Activated T-helper 17 cell treated with anti-CD3 and anti-CD28 coated beads, Interleukin-2, amount 50 U/mL, for 72 hours (primary cell): ENCODE measurements at places on chromosomes 13 and 19.
A peak's percentile ranks its signal among the peaks of the same experiment; 100 is the strongest.

DNA sequence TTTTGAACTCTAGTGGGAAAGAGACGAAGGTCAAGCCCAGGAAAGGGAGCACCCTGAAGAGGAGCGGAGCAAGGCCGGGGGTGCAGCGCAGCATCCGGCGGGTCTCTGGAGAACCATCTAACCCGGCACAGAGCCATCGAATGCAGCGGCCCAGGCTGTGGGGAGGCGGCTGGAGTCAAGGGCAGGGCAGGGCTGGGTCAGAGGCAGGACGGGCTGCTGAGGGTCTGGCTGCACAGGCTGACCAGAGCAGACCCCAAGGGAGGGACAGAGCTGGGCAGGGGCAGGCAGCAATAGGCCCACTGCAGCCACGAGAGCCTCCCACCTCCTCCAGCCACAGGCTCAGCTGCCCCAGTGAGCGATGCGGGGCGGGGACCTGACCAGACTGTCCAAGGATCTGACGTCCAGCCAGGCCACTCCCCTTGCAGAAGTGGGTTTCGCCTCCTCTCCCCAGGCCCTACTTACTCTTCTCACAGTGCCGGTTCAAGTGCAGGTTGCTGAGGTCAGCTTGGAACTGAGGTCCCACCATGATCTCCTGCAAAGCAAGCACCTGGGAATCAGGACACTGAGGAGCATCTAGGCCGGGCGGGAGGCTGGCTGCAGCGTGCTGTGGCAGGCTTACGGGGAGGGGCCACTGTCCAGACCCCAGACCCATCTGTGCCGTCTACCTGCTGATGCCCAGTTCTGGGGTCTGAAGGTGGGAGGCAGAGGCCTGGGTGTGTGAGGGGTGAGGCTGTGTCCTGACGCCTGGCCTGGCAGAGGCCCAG lies 19.2 kb downstream of the MIER2 start:
- H3K27me3 ChIP-seq = no peaks in the 10 kb centered on the region
- H3K4me3 ChIP-seq = no peak overlapping the region
- H3K36me3 ChIP-seq = peaks cover 56% of the 10 kb centered on the region
- no peak overlapping the region for H3K27ac ChIP-seq

DNA sequence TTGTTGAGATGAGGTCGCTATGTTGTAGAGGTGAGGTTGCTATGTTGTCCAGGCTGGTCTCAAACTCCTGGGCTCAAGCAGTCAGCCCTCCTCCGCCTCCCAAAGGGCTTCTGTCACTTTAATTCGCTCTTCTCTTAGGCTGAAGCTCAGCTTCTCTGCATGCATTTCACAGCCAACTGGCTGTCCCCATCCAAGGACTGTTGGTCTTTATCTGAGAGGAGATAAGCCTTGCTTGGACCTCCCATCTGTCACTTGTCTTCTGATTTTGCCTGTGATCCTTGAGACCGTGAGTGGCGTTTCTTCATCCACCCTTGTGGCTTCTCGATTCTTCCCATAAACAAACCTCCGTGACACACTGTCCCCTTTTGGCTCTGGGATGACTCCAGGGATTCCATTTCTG lies 24.4 kb downstream of the CERS1 start:
- ATAC-seq = no peak
- H3K36me3 ChIP-seq = peaks cover 25% of the 10 kb centered on the region
- no peaks in the 10 kb centered on the region for H3K4me1 ChIP-seq
- no peaks in the 10 kb centered on the region for H3K27me3 ChIP-seq
- no peak overlapping the region for H3K4me3 ChIP-seq

GRCh38 chr19:22783651-22784410 lies at the start of gene ZNF99:
TSS of gene ZNF99 (minus strand) at chr19:22784151. CDS start at chr19:22784016, 135 bp downstream.
- ATAC-seq = peak; percentile 43
- no peak within 1 kb of the TSS for H3K27ac ChIP-seq
- peaks cover 4% of the 10 kb centered on the region for H3K27me3 ChIP-seq
- H3K36me3 ChIP-seq = no peaks in the 10 kb centered on the region
- H3K4me1 ChIP-seq = no peaks in the 10 kb centered on the region
- no peak within 1 kb of the TSS for H3K4me3 ChIP-seq

- no peak for ATAC-seq
- no peaks in the 10 kb centered on the region for H3K4me1 ChIP-seq
- no peak overlapping the region for H3K4me3 ChIP-seq
- H3K36me3 ChIP-seq = no peaks in the 10 kb centered on the region
- no peaks in the 10 kb centered on the region for H3K27me3 ChIP-seq
These were observed 556.3 kb upstream of the ARGLU1 start for GRCh38 chr13:107124129-107124718.

GRCh38 chr13:42832341-42833096 lies 51.1 kb downstream of the FAM216B start:
- H3K36me3 ChIP-seq = no peaks in the 10 kb centered on the region
- no peak overlapping the region for H3K4me3 ChIP-seq
- H3K4me1 ChIP-seq = peaks cover 6% of the 10 kb centered on the region
- peaks cover 17% of the 10 kb centered on the region for H3K27me3 ChIP-seq

GRCh38 chr13:42906257-42906656 lies 85.8 kb downstream of the EPSTI1 start:
- no peak overlapping the region for H3K27ac ChIP-seq
- ATAC-seq = no peak
- peaks cover 83% of the 10 kb centered on the region for H3K36me3 ChIP-seq
- no peak overlapping the region for H3K4me3 ChIP-seq
- H3K27me3 ChIP-seq = no peaks in the 10 kb centered on the region
- no peaks in the 10 kb centered on the region for H3K4me1 ChIP-seq

DNA sequence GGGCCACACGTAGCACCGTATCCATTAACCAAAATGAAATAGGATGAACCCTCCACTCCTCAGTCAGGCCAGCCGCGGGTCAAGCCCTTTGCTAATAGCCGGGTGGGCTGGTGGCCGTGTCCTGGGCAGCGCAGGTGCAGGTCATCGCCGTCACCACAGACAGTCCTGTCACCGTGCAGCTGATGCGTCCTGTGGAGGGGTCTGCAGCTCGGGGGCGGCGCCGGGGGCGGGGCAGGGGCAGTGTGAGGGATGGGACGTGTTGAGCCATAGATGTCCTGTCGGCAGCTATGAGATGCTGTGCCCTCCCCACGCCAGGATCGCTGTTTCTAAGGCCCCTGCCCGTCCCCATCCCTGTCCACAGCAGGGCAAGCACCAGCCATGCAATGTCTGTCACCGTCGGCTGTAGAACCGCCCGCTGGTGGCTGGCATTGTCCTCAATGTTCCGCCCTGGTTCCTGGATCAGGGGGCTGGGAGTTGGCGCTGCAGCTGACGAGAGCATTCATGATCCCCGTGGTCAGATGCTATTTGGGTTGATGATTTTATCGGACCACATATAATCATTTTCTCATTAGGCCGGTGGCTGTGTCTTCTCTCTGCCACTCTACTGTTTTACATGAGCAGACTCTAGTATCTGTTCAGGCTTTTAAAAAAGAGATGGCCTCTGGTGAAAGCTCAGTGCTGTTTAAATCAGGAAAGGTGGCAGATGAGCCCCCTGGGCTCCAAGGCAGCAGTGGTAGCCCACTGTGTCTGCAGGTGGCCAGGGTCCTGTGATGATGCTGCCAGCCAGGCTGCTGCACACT lies 126.1 kb downstream of the KDM4B start:
- H3K4me1 ChIP-seq = no peaks in the 10 kb centered on the region
- H3K27me3 ChIP-seq = no peaks in the 10 kb centered on the region
- ATAC-seq = no peak
- no peak overlapping the region for H3K27ac ChIP-seq

- no peak overlapping the region for H3K27ac ChIP-seq
- ATAC-seq = no peak
- H3K4me1 ChIP-seq = peaks cover 12% of the 10 kb centered on the region
These were observed 3.5 kb upstream of the UBAC2 start for GRCh38 chr13:99197117-99197651.

GRCh38 chr13:112058941-112059340 lies 8.0 kb upstream of the SOX1 start:
- no peak overlapping the region for H3K4me3 ChIP-seq
- H3K36me3 ChIP-seq = peaks cover 13% of the 10 kb centered on the region
- peaks cover 48% of the 10 kb centered on the region for H3K27me3 ChIP-seq
- H3K4me1 ChIP-seq = no peaks in the 10 kb centered on the region
- ATAC-seq = no peak

DNA sequence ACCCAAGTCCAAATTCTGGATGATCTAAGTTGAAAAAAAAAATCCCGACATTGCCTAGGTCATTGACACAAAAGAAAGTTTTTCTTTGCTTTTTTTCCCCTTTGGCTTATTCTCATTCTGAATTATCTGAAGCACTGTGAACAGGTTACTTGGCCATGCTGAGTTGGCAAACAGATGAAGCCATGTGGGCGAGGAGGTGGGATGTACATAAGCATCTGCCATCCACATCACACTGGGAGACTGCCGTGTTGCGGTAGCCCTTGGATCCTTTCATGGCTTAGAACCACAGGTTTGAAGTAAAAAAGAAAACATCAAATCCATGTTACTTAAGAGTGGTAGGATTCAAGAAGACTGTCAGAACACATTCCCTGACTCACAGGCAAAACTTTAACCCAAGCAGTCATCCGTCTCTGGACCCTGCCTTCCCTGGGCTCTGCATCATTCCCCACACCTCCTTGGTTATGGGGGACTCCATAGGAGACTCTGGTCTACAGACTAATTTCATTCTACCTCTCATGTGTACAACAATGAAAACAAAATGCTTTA lies 242.5 kb upstream of the SERP2 start:
- H3K27ac ChIP-seq = no peak overlapping the region
- H3K4me1 ChIP-seq = no peaks in the 10 kb centered on the region
- no peak overlapping the region for H3K4me3 ChIP-seq
- ATAC-seq = no peak

DNA sequence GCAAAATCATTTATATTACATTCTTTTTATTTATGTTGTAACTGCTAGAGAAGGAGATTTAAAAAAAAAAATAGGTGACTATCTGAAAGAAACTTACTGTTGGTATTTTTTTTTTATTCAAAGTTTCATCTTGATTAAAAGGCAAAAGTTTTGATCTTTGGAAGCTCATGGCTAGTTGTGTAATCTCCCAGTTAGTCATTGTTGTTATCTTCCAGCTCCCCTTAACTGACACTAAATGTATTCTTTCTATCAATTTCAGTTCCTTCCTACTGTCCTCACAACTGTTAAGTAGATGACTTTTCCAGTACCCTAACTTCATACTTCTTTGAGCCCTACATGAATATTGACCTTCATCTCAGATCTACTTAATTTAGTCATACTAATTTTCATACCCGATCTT lies 71.1 kb downstream of the PIBF1 start:
- peaks cover 68% of the 10 kb centered on the region for H3K36me3 ChIP-seq
- no peaks in the 10 kb centered on the region for H3K4me1 ChIP-seq
- H3K4me3 ChIP-seq = no peak overlapping the region

GRCh38 chr19:1259206-1259875 lies 9.8 kb upstream of the CIRBP start:
- peaks cover 9% of the 10 kb centered on the region for H3K4me1 ChIP-seq
- peak; percentile 50 for ATAC-seq
- H3K4me3 ChIP-seq = peak overlapping the region; percentile 93
- peaks cover 62% of the 10 kb centered on the region for H3K36me3 ChIP-seq
- no peaks in the 10 kb centered on the region for H3K27me3 ChIP-seq

- no peak for ATAC-seq
- H3K4me3 ChIP-seq = no peak overlapping the region
- H3K27me3 ChIP-seq = peaks cover 17% of the 10 kb centered on the region
- peaks cover 7% of the 10 kb centered on the region for H3K4me1 ChIP-seq
- H3K27ac ChIP-seq = no peak overlapping the region
These were observed 27.7 kb upstream of the ARGLU1 start for GRCh38 chr13:106595625-106596024.

- peaks cover 21% of the 10 kb centered on the region for H3K4me1 ChIP-seq
- no peak for ATAC-seq
- peaks cover 38% of the 10 kb centered on the region for H3K36me3 ChIP-seq
- H3K4me3 ChIP-seq = no peak overlapping the region
These were observed 13.1 kb downstream of the AP2A1 start for GRCh38 chr19:49779731-49780555.

DNA sequence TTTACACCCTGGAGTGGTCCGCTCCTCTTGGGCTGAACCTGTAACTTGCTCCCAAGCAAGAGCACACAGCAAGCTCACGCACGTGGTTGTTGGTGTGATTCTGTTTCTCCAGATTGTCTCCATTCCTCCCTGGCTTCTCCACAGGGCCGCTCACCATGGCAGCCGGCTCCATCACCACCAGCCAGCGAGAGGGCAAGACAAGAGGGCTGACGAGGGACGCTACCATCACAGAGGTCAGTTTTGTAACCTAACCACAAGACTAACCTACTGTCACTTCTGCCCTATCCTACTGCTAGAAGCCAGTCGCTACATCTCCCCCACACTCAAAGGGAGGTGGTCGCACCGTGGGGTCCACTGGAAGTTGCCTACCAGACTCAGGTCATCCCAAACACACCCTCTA lies 4.6 kb upstream of the GP6 start:
- peak overlapping the region; percentile 78 for H3K4me3 ChIP-seq
- peaks cover 50% of the 10 kb centered on the region for H3K36me3 ChIP-seq
- H3K27ac ChIP-seq = peak overlapping the region; percentile 82
- ATAC-seq = no peak
- no peaks in the 10 kb centered on the region for H3K27me3 ChIP-seq

DNA sequence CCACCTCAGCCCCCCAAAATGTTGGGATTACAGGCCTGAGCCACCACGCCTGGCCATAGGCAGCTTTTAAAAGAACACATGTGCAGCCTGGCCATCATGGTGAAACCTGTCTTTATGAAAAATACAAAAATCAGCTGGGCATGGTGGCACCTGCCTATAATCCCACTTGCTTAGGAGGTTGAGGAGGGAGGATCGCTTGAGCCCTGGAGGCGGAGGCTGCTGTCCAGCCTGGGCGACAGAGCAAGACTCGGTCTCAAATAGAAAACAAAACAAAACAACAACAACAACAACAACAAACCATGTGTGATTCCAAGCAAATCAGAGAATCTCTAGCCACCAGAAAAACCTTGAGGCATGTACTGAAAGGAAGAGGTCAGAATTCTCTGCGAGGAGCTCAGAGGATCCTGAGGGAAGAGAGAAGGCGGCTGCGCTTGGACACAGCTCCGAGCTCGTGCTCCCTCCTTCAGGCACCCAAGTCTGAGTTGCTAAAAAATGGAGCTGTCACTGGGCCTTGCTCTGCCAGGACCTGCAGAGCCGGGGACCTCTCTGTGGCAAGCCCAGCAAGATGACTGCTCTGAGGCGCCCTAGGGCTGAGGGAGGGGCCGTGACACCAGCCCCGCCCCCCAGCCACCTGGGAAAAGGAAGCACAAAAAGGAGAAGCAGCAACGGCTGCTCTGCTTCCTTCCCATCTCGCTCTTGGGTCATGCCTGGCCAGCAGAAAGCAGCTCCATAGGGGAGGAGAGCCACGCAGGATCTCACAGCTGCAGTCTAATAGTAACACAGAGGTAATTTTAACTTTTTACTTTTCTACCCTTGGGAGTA lies at the start of gene ARL11:
Gene ARL11 (plus strand): TSS at position 677 of the 822 bp plus-strand sequence. CDS start 1,941 bp downstream, outside the sequence.
- peak within 1 kb of the TSS; percentile 70 for H3K27ac ChIP-seq
- H3K4me1 ChIP-seq = no peaks in the 10 kb centered on the region
- no peaks in the 10 kb centered on the region for H3K27me3 ChIP-seq
- H3K36me3 ChIP-seq = no peaks in the 10 kb centered on the region
- peak within 1 kb of the TSS; percentile 83 for H3K4me3 ChIP-seq
